Type B pancreatic cell (in vitro differentiated cells): ENCODE measurements at places on chromosomes 7 and 10.

GRCh38 chr7:1842321-1843221 lies 172.5 kb downstream of the ELFN1 start:
- DNase-seq = no peak

- DNase-seq = no peak
Measured at GRCh38 chr10:129949891-129950291, 14.2 kb downstream of the EBF3 start.

- DNase-seq = no peak
Measured at GRCh38 chr10:93476756-93477155, 5.4 kb downstream of the MYOF start.

DNA sequence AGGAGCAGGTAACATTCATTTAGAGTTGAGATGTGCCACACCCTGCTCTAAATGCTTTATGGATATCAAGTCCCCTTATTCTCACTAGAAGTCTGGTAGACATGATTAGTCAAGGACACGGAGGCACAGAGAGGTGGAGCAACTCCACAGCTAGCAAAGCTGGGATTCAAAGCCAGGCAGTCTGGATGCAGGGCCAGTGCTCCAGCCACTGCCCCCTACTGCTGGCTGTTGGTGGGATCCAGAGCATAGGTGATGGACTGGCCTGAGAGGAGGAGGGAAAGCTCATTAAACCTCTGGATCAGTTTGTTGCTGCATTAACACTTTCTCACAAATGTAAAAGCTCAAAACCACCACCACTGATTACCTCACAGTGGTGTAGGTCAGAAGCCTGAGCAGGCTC lies 22.6 kb upstream of the KBTBD2 start:
- no peak for DNase-seq

GRCh38 chr7:69035826-69036225 lies 562.4 kb upstream of the AUTS2 start:
- no peak for DNase-seq

DNA sequence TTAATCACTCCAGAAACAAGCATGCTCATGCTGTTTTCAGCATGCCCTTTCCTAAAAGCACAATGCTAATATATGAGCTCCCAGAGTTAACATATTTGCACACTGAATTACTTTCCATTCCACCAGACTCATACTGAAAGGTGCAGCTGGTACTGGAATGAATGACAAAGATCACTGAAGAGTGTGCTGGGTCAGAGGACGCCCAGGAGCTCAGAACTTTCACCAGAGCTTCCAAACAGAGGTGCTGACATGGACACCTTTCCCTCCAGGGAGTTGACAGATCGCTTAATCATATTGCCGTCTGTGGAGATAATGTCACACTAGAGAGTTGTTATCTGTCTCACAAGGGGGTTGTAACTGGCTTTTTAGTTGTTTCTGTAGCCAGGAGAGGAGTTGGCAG lies 292.9 kb downstream of the LHFPL3 start:
- no peak for DNase-seq

DNA sequence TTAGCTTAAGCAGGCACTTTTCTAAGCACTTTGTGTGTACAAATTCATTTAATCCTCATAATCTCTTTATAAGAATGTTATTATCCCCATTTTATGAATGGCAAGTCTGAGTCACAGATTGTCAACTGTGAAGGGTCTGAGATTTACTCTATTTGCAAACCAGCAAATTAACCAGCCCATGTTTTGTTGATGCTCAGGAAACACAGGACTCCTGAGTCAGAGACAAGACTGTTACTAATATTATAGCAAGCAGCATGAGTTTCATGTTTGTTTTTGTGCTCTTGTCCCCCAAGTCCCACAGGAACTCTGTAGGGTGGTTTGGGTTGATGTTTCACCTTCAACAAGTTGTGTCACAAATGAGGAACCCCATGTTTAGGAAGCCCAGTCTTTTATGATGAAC lies 182.0 kb upstream of the PPP1R3A start:
- no peak for DNase-seq

- no peak for DNase-seq
Measured at GRCh38 chr10:4006051-4006450, 221.0 kb upstream of the KLF6 start.
